ENCODE measurements at places on chromosomes 16 and 17.

GRCh38 chr17:7832431-7832830, 1.6 kb upstream of the KDM6B start:
- no peak overlapping the region for H3K4me3 ChIP-seq
- H3K27me3 ChIP-seq = peaks cover 32% of the 10 kb centered on the region
- no peaks in the 10 kb centered on the region for H3K36me3 ChIP-seq
- H3K27ac ChIP-seq = no peak overlapping the region
- no peak for DNase-seq

GRCh38 chr17:14918540-14918939, 346.6 kb downstream of the PMP22 start:
- H3K27ac ChIP-seq = no peak overlapping the region
- H3K4me1 ChIP-seq = peaks cover 10% of the 10 kb centered on the region
- DNase-seq = no peak
- no peak overlapping the region for H3K4me3 ChIP-seq

- no peak for DNase-seq
- H3K4me3 ChIP-seq = no peak overlapping the region
- H3K27ac ChIP-seq = no peak overlapping the region
- H3K4me1 ChIP-seq = peaks cover 14% of the 10 kb centered on the region
- H3K36me3 ChIP-seq = no peaks in the 10 kb centered on the region
- peaks cover 6% of the 10 kb centered on the region for H3K27me3 ChIP-seq
Observed at GRCh38 chr17:72182371-72182873, 61.6 kb downstream of the SOX9 start.

GRCh38 chr16:397736-398332, 835 bp downstream of the NME4 start:
- H3K4me1 ChIP-seq = peaks cover 12% of the 10 kb centered on the region
- no peaks in the 10 kb centered on the region for H3K36me3 ChIP-seq
- H3K27me3 ChIP-seq = no peaks in the 10 kb centered on the region
- peak overlapping the region; percentile 72 for H3K27ac ChIP-seq
